Stimulated activated CD4-positive, alpha-beta T cell treated with anti-CD3 and anti-CD28 coated beads, Interleukin-12 subunit alpha, Interleukin-12 subunit beta, amount 100 ng/mL, for 48 hours (primary cell): ENCODE measurements at places on chromosomes 2 and 18.

- DNase-seq = no peak
Observed at GRCh38 chr18:57655740-57656139, 34.1 kb upstream of the NARS1 start.

DNA sequence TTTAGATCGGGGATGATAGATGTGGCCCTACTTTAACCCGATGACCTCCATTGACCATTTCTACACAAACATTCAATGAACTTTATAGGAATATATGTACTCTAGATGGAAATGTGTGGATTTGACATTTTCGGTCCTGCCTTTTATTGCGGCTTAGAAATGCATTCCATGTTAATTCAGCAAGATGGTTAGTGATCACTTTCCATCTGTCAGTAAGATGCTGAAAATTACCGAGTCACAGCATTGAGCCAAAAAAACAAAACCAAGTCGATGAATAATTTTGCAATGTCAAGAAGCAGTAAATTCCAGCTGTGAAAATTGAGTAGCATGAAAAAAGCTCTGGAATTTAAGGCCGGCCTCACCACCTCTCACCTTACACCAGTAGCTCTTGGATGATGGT, 1642.6 kb upstream of the NXPH2 start:
- no peak for DNase-seq

GRCh38 chr2:113806217-113806913, 49.9 kb upstream of the SLC35F5 start:
- DNase-seq = no peak

DNA sequence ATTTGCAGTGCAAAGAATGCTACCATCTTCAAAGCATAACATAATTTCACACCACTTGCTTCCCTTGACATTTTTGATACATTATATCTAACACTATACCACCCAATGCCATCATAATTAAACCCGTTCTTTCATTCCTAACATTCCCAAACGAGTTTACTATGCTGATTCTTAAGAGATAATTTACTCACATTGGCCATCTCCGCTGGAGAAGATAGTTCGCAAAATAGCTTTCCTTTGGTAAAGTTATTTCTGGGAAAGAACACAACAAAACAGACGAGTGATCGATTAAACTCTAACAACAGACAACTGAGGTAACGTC, 716 bp downstream of the MMADHC start:
- DNase-seq = no peak

DNA sequence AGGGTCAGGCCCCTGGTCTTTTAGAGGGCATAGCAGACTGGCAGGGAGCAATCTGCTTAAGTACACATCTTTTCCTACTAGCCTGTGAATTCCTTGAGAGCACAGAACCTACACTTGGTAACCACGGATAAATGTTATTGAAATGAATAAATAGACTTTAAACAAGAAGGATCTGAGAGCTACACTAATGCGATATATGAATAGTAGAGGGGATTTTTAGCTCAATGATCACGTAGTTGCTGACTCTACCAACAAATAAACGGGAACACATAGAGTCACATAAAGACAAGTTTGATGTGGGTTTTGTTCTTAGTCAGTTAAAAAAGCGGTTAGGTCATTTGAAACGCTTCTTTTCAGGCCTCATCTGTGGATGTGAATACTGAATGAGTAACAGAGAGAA, 290.3 kb upstream of the CCDC68 start:
- DNase-seq = no peak
